8988T (cell line): ENCODE measurements at places on chromosomes 2 and 18.

- DNase-seq: no peak
These were observed 80.3 kb upstream of the GATA6 start for GRCh38 chr18:22088996-22089640.

DNA sequence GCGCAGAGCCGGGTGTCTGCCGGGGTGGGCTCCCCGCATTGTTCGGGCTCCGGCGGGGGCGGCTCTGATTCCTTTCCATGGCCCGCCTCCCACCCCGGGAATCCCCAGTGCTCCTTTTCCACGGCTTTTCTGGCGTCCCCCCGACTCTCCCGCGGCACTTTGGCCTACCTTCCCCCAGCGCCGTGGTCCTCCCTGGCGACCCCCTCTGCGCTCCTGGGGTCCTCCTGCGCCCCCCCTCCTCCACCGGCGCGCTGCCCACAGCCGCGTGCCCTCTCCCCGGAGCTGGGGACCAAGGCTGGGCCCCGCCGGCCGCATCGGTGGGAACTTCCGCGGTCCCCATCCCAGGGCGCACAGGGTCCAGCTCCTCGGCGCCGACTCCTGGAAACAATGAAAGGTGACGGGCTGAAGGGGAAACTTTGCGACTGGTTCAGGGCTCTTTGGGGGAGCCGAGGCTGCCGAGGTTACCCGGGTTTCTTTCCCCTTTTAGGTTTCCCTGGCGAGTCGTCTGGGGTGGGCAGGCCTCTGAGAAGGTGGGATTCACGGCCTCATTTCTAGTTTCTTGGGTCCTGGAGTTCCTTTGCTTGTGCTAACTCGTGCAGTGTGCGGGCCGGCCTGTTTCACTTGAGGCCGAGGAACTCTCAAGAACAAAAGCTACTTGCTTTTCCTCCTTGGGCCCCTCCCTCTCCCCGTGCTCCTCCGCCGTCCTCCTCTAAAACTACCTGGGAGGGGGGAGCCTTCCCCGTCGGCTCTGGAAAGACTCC is 2.2 kb downstream of the TGIF1 start:
- DNase-seq: no peak

- DNase-seq: peak; percentile 90
These were observed 935 bp upstream of the RAMP1 start for GRCh38 chr2:237858294-237859081.

DNA sequence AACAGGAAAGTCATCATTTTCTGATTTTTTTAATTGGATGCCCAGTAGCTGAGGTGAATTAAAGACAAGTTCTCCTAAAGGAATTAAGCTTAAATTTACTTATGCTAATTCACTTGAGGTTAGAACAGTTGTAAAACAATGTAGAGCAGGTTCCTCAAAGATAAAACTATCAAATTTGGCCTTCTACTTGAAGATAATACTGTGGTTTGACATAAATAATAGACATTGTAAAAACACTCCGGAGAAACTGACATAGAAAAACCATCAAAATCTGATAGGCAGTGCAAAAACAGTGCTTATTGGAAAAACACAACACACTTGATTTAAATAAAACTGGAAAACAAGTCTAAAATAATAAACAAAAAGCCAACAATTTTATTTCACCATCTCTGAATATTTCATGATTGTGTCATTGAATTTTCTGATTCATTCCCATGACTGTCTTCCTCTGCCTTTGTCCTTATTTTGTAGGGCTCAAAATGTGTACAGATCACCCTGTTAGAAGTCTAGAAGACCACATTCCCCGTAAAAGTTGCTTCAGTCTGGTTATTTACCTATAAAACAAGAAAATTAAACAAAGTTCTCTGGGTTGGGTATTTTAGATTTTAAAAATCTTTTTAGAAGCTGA is 28.3 kb upstream of the SLC40A1 start:
- DNase-seq: no peak

- no peak for DNase-seq
These were observed 176.2 kb downstream of the LDLRAD4 start for GRCh38 chr18:13394801-13395200.

- no peak for DNase-seq
These were observed 782.6 kb upstream of the ID2 start for GRCh38 chr2:7899241-7899640.

DNA sequence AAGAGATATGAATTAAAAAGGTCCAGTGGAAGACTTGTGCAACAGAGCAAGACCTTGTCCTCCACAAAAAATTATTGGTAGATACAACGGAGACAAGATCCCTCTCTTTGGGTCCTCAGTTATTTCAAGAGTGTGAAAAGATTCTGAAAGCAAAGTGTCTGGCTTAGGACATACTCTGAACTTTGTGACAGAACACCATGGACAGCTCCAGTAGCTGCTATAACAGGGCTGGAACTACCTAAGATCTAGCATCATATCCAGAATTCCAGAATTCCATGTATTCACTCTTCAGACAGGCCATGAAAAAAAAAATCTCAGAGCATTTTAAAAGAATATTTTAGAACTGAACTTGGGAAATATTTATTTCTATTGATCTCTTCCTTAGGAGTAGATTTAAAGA is 74.8 kb upstream of the ZBTB14 start:
- DNase-seq: no peak

DNA sequence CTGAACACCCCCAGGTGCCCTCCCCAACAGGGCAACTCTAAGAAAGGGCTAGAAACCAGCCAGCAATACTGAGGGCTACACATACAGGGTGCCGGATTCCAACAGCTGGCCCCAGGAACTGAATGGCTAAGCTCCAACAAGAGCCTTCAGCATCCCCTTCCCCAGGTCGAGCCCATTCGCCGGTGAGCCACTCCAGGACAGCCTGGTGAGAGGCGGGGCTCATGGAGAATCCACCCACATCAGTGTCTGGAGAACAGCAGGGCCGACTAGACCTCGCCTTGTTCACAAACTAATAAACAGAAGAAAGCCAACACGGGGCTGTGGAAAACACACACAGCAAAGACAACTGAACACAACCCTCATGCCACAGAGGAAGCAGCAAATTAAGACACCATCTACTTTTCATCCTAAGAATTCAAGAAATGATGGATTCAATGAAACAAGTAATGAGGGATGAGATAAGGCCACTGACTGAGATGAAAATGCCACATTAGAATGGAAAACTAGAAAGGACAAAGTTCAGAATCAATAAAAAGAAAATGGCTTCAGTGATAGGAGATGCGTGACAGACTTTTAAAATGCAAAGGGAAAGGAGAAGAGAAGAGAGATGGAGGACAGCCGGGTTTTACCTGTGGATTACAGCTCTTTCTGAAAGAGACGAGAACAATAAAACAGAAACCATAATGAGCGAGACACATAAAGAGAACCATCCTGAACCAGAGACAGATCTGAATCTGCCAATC is 8.2 kb downstream of the PER2 start:
- no peak for DNase-seq

DNA sequence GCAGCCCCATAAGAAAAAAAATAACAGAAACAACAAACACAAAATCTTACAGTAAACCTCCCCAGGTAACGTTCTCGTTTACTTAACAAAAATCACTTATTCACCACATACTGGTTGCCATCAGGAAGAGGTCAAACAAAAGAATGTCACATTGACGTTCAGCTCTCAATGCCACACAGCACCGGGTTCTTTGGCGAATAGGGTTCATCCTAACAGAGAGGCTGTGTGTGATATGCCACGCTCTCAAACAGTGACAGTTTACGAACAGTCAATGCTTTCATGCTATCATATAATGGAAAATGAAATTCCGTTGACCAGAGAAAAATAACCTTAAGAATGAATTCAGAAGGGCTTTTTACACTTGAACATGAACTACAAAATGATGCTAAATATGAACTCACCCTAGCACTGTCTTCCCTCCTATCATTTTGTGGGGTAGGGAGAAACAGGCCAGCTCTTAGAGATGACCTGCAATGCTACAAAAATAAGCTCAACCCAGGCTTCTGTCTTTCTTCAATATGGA is 2.0 kb downstream of the TMEM163 start:
- no peak for DNase-seq

DNA sequence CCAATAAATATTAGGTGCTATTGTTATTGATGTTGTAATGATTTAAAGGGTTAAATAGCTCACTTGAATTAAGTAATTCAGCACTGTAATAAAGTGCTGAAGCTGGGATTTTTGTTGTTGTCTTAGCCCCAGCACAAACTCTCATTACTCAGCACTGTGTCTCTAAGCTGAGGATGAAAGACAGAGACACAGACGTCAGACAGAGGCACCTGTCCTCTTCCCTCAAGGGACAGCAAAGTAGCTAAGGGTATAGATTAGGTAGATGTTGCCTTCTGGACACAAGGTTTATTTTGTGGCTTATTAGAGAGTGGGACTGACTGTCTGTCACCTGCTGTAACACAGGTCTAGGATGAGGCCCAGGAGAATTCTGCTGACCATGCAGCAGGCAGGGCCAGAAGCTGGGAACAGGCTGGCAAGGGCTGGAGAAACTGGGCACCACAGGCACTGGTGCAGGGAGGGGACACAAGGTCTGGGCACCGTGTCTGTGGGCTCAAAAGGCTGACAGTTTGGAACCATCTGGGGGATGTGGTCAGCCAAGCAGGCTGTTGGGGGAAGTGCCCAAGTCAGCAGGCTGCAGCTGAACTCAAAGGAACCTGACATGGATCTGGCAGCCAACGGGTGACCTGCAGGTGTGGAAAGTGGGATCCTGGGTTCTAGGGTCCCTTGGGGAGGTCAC is 20.0 kb upstream of the PTPN4 start:
- DNase-seq: no peak

DNA sequence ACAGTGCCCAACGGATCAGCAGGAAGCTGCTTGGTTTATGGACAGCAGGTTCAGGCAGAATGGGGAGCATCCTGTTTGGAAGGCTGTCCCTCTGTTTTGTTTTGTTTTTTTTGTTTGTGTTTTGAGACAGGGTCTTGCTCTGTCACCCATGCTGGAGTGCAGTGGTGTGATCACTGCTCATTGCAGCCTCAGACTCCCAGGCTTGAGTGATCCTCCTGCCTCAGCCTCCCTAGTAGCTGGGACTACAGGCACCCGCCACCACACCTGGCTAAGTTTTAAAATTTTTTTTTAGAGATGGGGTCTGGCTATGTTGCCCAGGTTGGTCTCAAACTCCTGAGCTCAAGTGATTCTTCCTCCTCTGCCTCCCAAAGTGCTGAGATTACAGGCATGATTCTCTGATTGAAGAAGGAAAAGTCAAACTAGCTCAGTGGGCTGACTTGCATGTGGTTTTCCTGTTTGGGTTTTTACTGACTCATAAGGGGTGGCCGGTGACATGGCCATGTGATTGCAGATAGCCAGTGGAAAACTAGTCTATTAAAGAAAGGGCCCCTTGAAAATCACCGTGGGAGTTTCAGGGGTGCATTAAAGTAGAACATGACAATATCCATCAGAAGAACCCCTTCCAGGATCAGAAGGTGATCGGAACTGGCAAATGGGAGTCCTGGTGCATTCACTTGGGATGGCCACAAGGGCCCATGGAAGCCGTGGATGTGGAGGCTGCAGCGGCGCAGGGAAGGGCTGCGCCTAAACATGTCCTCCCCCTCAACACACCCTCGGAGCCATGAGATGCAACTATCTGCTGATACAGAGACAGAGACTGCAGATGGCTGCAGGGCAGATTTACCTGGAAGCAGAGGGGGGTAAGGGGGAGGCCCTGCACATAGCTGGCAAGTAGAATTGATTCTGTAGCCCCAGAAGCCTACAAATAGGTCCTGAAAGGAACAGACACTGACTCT is 26.5 kb downstream of the AQP12B start:
- no peak for DNase-seq

- DNase-seq: no peak
These were observed 520.3 kb downstream of the SOX11 start for GRCh38 chr2:6212491-6212890.

DNA sequence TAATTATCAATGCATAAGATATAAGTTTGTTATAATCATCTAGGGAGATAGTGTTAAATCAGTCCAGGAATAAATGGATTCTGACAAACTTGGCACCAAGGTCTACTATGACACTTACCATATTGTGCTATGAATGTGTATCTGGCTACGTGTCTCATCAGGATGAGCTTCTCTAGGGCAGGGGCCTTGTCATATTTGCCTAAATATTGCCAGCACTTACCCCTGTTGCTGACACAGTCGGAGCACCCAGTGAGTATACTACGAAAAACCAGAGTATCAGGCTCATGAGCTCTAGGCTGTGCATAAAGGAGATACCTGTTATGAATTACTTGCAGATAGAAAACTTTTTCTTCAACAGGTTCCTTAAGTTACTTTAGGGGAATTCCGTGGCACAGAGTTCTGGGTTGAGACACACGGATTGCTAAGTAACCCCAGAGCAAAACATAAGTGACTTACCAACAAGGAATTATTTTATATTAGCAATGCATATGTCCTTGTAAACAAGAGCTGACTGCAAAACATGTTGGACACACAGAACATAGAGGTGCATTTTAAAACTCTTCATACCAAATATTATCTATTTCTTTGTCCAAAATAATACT is 7.7 kb upstream of the TTC39C start:
- no peak for DNase-seq

DNA sequence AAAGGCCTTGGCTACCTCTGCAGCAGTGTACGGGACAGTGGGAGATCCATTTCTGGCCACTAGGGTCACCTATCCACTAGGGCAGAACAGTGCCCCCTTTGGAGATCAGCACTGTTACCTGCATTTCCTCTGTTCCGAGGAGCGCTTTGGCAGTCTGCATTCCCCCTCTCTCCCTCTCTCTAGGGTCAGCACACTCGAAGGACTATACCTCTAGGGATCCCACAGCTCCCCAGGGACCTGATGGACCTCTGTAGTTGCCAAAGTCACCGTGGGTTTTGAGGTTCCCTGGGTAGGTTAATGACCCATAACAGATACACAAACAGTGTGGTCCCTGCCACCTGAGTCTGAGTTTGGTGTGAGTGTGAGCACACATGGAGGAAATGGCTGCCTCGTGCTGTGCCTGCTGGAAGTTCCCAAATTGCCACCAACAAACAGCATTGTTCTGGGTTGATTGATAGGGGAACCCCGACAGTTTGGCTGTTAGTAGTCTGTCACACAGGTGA is 99.8 kb upstream of the VWC2L start:
- no peak for DNase-seq

GRCh38 chr2:191020742-191021381 is 6.9 kb upstream of the STAT1 start:
- no peak for DNase-seq

DNA sequence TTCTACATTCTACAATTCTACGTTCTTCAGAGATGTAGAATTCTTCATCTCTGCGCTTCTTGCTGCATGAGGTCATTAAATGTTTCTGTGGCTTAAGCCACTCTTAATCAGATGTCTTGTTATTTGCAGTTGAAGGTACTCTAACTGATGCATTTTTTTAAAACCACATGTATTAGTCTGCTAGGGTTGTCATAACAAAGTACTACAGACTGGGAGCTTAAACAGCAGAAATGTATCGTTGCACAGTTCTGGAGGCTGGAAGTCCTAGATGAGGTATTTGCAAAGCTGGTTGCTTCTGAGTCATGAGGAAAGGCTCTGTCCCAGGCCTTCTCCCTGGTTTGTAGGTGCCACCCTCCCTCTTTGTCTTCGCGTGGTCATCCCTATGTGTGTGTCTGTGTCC is 176.3 kb upstream of the GLI2 start:
- DNase-seq: no peak

DNA sequence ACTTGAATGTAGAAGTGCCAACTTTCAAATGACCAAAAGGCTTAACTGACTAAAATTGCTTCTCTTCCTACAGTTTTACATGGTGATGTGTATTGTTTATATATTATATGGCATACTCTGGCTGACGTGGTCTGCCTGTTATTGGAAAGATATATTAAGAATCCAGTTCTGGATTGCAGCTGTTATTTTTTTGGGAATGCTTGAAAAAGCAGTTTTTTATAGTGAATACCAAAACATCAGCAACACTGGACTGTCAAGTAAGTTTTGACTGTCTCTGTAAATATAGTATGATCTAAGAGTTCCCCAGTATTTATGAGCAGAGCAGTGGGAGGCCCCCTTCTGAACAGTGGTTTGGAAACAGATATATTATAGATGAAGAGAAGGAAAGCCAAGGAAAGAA is 26.2 kb downstream of the TMEM87B start:
- DNase-seq: no peak
